ENCODE measurements at places on chromosomes 7 and 10.
A peak's percentile ranks its signal among the peaks of the same experiment; 100 is the strongest.

DNA sequence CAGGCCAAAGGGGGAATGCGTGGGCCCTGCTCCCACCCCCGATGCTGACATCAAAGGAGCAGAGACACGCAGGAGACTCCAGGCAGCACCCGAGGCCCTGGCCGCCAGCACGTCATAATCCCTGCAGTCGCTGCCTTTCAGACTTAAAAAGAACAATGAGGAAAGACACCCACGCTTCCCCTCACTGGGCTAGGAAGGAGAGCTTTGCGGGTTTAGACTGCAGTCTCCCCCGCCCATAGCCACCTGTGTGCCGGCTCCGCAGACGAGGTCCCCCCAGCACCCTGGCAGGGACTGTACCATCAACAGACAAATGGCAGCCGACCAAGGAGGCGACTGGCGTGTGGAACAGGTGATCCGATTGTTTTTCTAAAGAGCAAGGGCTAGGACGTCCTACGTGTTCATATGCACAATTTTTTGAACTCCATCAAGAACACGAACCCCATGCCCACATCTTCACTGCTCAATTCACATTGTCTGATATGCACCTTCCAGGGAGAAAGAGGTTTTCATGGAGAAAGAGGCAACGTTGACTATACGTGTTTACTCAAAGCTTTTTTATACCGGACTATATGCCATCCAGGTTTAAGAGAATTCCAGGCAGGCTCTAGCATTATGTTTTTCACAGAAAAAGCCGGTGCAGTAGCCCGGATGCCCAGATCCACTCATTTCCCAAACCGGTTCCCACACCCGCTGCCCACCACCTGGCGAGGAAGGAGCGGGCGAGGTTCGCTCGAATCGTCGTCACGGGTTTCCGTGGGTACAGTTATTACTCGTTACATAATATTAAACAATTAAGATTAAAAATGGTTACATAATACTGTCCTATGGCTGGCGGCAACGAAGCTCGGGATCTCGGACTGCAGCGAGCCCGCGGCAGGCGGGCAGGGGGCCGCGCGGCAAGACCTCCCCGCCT is 1.1 kb downstream of the GRB10 start:
- no peak for DNase-seq
- H3K4me3 ChIP-seq, result peak overlapping the region; percentile 72
- no peaks in the 10 kb centered on the region for H3K36me3 ChIP-seq
- H3K27ac ChIP-seq, result peak overlapping the region; percentile 54

GRCh38 chr7:149573519-149573918 is 75.9 kb upstream of the ZNF746 start:
- DNase-seq, result no peak
- no peak overlapping the region for H3K27ac ChIP-seq
- H3K36me3 ChIP-seq, result no peaks in the 10 kb centered on the region

GRCh38 chr10:26806557-26806956 is 54.2 kb downstream of the ABI1 start:
- no peak overlapping the region for H3K27ac ChIP-seq
- no peak for DNase-seq
- H3K4me3 ChIP-seq, result no peak overlapping the region
- H3K27me3 ChIP-seq, result no peaks in the 10 kb centered on the region
- H3K36me3 ChIP-seq, result no peaks in the 10 kb centered on the region

- H3K36me3 ChIP-seq, result no peaks in the 10 kb centered on the region
- no peak for DNase-seq
- no peak overlapping the region for H3K27ac ChIP-seq
- H3K4me1 ChIP-seq, result no peaks in the 10 kb centered on the region
- H3K4me3 ChIP-seq, result no peak overlapping the region
- H3K27me3 ChIP-seq, result no peaks in the 10 kb centered on the region
Measured at GRCh38 chr10:126744571-126744970, 74.1 kb upstream of the C10orf90 start.

GRCh38 chr7:16982640-16983350 is 101.0 kb upstream of the AGR3 start:
- DNase-seq, result no peak
- H3K27ac ChIP-seq, result peak overlapping the region; percentile 57
- H3K4me3 ChIP-seq, result peak overlapping the region; percentile 16
- no peaks in the 10 kb centered on the region for H3K4me1 ChIP-seq
- no peaks in the 10 kb centered on the region for H3K27me3 ChIP-seq

DNA sequence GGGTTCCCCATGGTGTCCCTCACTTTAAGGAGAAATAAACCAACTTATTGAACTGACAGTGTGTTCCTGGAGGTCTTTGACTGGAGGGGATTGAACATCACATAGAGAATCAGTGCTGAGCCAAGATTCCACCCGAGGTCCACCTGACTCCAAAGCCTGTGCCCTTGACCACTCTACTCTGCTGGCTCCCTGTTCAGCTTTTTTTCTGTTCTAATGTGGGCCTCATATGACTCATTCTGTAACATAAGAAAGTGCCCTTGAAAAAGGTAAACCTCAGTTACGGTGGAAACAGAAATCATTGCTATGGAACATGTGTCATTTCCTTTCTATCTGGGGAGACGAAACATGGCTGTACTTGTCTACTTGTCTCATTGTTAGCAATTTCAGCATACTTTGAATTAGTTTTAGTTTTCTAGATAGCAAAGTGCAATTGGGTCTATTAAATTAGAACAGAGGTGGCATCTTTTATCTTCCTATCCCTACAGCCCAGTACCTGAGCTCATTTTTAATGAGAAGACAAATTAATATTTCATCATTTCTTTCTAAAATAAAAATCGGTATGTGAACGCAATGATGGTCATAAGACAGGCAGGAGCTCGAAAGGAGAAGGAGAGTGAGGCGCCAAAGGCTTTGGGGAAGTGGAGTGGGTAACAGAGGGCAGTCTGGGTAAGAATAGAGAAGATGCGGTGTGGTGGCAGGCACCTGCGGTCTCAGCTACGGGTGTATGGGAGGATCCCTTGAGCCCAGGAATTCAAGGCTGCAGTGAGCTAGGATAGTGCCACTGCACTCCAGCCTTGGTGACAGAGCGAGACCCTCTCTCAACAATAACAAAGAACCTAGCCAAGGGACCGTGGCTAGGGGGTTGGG is 1.5 kb downstream of the GSDME start:
- no peaks in the 10 kb centered on the region for H3K36me3 ChIP-seq
- H3K27ac ChIP-seq, result peak overlapping the region; percentile 85
- H3K4me1 ChIP-seq, result no peaks in the 10 kb centered on the region
- no peaks in the 10 kb centered on the region for H3K27me3 ChIP-seq

- H3K4me1 ChIP-seq, result no peaks in the 10 kb centered on the region
- peak within 1 kb of the TSS; percentile 37 for H3K4me3 ChIP-seq
- DNase-seq, result peak; percentile 67
- H3K27me3 ChIP-seq, result no peaks in the 10 kb centered on the region
Measured at GRCh38 chr7:22356701-22357310, at the start of gene RAPGEF5. RAPGEF5 (minus strand) TSS chr7:22357154; CDS start chr7:22357060, 94 bp downstream.

GRCh38 chr7:143405173-143406001 is 3.3 kb downstream of the EPHA1 start:
- no peak for DNase-seq
- no peaks in the 10 kb centered on the region for H3K27me3 ChIP-seq
- no peak overlapping the region for H3K4me3 ChIP-seq
- H3K4me1 ChIP-seq, result no peaks in the 10 kb centered on the region
- no peaks in the 10 kb centered on the region for H3K36me3 ChIP-seq
- no peak overlapping the region for H3K27ac ChIP-seq

DNA sequence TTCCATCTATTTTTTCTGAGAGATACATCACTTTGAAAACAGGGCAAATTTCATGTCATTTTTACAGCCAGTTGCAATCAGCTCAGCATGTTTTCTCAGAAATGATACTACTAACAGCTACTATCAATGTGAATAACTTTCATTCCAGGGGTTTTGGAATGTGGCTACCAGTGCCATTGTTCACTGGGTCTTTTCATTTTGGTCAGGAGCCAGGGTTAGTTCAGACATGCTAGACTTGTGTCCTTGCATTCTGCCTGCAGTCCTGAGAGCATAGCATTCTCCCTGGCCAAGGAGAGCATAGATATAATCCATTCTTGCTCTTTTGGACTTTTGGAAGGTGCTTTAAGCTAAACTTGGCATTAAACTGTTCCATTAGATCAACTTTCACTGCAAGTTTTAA is 160.9 kb upstream of the NEBL start:
- H3K4me1 ChIP-seq, result no peaks in the 10 kb centered on the region
- no peak overlapping the region for H3K4me3 ChIP-seq
- no peak overlapping the region for H3K27ac ChIP-seq
- no peak for DNase-seq
- H3K27me3 ChIP-seq, result no peaks in the 10 kb centered on the region
- peaks cover 5% of the 10 kb centered on the region for H3K36me3 ChIP-seq

GRCh38 chr7:149690688-149691446 is 82.5 kb downstream of the ZNF467 start:
- H3K4me1 ChIP-seq, result no peaks in the 10 kb centered on the region
- no peaks in the 10 kb centered on the region for H3K36me3 ChIP-seq
- DNase-seq, result no peak
- no peak overlapping the region for H3K27ac ChIP-seq
- H3K4me3 ChIP-seq, result no peak overlapping the region

GRCh38 chr7:99243751-99244337 is 28.8 kb upstream of the MYH16 start:
- H3K36me3 ChIP-seq, result no peaks in the 10 kb centered on the region
- no peaks in the 10 kb centered on the region for H3K4me1 ChIP-seq
- no peaks in the 10 kb centered on the region for H3K27me3 ChIP-seq
- no peak overlapping the region for H3K27ac ChIP-seq
- no peak for DNase-seq

GRCh38 chr10:127243490-127244272 is 47.3 kb upstream of the INSYN2A start:
- H3K4me3 ChIP-seq, result no peak overlapping the region
- no peak overlapping the region for H3K27ac ChIP-seq
- no peaks in the 10 kb centered on the region for H3K4me1 ChIP-seq
- peaks cover 6% of the 10 kb centered on the region for H3K36me3 ChIP-seq

- no peaks in the 10 kb centered on the region for H3K4me1 ChIP-seq
- no peaks in the 10 kb centered on the region for H3K36me3 ChIP-seq
- no peak for DNase-seq
- no peaks in the 10 kb centered on the region for H3K27me3 ChIP-seq
Measured at GRCh38 chr10:20158086-20158485, 341.9 kb downstream of the PLXDC2 start.

GRCh38 chr7:107332488-107333269 is 137.2 kb upstream of the GPR22 start:
- no peaks in the 10 kb centered on the region for H3K36me3 ChIP-seq
- H3K4me3 ChIP-seq, result no peak overlapping the region
- H3K27ac ChIP-seq, result no peak overlapping the region
- no peaks in the 10 kb centered on the region for H3K4me1 ChIP-seq

DNA sequence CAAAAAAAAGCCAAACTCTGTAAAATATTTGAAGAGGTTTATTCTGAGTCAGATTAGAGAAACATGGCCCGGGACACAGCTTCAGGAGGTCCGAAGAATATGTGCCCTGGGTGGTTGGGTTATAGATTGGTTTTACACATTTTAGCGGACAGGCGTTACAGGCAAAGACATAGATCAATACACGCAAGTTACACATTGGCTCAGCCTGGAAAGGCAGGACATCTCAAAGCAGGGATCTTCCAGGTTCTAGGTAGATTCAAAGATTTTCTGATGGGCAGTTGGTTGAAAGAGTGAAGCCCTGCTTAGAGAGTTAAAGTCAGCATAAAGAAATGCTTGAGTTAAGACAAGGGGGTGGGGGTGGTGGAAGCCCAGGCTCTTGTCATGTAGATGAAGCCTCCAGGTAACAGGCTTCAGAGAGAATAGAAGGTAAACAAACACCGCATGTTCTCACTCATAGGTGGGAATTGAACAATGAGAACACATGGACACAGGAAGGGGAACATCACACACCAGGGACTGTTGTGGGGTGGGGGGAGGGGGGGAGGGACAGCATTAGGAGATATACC is 464.3 kb upstream of the ADARB2 start:
- no peaks in the 10 kb centered on the region for H3K27me3 ChIP-seq
- no peaks in the 10 kb centered on the region for H3K36me3 ChIP-seq
- no peaks in the 10 kb centered on the region for H3K4me1 ChIP-seq
- no peak overlapping the region for H3K27ac ChIP-seq

GRCh38 chr7:108770981-108771745 is 201.5 kb downstream of the DNAJB9 start:
- H3K36me3 ChIP-seq, result no peaks in the 10 kb centered on the region
- no peaks in the 10 kb centered on the region for H3K4me1 ChIP-seq
- no peak for DNase-seq
- H3K27me3 ChIP-seq, result no peaks in the 10 kb centered on the region
- no peak overlapping the region for H3K27ac ChIP-seq
- H3K4me3 ChIP-seq, result no peak overlapping the region

DNA sequence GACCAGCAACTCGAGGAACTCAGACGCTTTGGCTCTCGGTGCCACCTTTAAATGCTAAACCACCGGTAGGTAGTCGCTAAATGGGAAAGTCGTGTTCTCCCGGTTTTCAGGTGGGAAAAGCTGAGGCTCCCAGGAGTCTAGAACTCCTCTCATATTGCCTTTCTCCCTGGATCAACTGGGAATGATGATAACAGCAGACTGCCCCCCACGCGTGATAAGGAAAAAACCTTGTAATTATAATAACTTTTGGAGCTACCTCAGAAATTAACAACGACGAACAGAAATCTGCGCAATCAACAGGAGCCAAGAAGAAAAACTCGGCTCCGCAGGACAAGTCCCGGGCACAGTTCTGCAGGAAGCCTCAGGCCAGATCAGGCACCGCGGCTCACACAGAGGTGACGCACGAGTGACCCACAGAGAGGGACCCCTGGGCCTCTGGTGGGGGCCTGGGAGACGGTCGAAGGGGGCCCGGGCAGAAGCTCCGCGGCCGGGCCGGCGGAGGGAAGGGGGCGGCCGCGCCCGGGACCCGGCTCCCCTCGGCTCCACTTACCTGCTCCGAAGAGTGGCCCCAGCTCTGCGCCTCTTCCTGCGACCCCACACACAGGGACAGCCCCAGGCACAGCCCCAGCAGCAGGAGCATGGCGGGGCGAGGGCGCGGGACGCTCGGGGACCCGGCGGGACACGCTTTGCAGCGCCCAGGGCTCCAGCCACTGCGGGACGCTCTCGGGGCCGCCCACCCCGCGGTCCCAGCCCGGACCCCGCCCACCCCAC is at the start of gene ITIH5:
ITIH5 (minus strand) TSS at position 714 of the 771 bp plus-strand sequence; CDS start at position 640, 74 bp downstream.
- no peaks in the 10 kb centered on the region for H3K4me1 ChIP-seq
- H3K27ac ChIP-seq, result peak within 1 kb of the TSS; percentile 78
- H3K27me3 ChIP-seq, result no peaks in the 10 kb centered on the region

DNA sequence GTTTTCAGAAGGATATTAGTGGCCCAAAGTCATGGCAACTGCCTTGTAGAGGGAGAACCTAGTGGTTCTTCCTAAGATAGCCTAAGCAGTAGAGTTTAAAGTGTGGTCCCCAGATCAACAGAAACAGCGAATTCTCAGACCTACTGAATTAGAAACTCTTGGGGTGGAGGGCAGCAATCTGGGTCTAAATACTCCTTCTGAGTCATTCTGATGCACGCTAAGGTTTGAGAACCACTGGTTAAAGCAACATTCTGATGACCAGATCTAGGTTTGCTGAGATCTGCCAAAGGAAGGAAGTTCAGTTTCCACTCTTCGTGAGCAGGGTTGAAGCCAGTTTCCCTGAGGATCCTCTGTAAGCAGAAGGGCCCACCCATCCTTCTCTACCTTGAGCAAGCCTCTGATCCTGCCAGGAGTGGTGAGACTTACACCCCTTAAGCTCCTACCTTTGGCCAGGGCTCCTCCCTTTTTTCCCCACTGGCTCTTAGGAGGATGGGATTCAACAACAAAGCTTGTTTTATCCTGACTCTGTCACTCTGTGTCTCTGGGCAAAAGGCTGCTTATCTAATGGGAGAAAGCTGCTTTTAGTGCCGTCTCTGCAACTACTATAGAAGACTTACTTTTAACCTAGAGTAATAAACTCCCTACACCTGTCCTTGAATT is 26.8 kb upstream of the TRUB1 start:
- H3K4me1 ChIP-seq, result no peaks in the 10 kb centered on the region
- no peak overlapping the region for H3K4me3 ChIP-seq
- H3K27me3 ChIP-seq, result no peaks in the 10 kb centered on the region
- no peak overlapping the region for H3K27ac ChIP-seq

- H3K27ac ChIP-seq, result no peak overlapping the region
- no peaks in the 10 kb centered on the region for H3K4me1 ChIP-seq
- H3K36me3 ChIP-seq, result no peaks in the 10 kb centered on the region
- DNase-seq, result no peak
Measured at GRCh38 chr7:156608173-156608478, 32.4 kb upstream of the RNF32 start.
